ENCODE measurements at places on chromosomes 4 and X. TPM values are rescaled to one million over a fixed set of nuclear protein-coding genes. Genes with fewer than 3 reads are reported as not detected.

The EVC gene
- 16.4 TPM for polyA plus RNA-seq

The FAM13A gene
- polyA plus RNA-seq: 16.7 TPM

The TMPRSS11B gene
- not detected for polyA plus RNA-seq

The NEXMIF gene
- 0.73 TPM for polyA plus RNA-seq

The CFP gene
- 1.6 TPM for polyA plus RNA-seq

The MMRN1 gene
- polyA plus RNA-seq: 30.8 TPM

DNA sequence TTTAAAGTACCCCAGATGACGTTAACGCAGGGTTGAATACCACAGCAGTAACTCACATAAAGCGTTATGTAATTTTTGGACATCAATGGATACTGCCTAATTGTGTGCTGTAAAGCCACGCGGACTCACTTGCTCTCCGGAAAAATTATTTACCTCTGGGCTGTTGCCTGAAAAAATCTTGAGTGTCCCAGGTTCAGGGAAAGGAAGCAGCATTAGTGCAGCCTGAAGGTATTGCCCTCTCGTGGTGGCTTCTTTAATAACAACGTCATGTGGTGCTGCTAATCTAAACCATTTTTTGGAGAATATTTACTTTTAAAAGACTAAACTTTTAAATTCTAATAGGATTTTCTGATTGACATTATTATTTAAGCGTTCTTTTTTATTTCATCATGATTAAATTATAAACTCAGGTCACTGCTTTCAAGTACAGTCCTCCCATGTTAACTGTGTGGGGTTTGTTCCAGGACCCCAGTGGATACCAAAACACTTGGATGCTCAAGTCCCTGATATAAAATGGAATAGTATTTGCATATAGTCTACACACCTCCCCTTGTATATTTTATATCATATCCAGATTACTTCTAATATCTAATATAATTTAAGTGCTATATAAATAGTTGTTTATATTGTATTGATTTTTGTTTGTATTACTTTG is 384.8 kb downstream of the FAM133A start:
- no peak for DNase-seq
- no peak overlapping the region for H3K27ac ChIP-seq
- H3K4me1 ChIP-seq: no peaks in the 10 kb centered on the region
- H3K27me3 ChIP-seq: no peaks in the 10 kb centered on the region
- H3K4me3 ChIP-seq: no peak overlapping the region
- no peaks in the 10 kb centered on the region for H3K36me3 ChIP-seq

DNA sequence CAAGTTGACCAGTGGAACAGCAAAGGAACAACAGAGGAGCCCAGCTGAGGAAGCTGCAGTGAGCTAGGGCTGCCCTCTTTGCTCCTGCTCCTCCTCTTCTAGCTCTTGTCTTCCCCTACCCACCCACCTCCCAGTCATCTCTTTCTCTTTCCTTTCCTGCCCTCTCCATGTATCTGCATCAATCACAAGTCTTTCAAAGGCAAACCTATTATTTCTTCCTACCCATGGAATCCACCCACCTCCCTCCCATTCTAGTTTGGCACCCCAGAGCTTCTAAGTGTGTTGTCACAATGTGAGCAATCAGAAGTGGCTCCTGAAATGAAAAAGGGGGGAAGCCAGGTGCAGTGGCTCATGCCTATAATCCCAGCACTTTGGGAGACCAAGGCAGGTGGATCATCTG is 69.3 kb downstream of the TSC22D3 start:
- H3K4me3 ChIP-seq: no peak overlapping the region
- no peaks in the 10 kb centered on the region for H3K27me3 ChIP-seq
- no peaks in the 10 kb centered on the region for H3K36me3 ChIP-seq
- H3K4me1 ChIP-seq: peaks cover 2% of the 10 kb centered on the region
- H3K27ac ChIP-seq: no peak overlapping the region

DNA sequence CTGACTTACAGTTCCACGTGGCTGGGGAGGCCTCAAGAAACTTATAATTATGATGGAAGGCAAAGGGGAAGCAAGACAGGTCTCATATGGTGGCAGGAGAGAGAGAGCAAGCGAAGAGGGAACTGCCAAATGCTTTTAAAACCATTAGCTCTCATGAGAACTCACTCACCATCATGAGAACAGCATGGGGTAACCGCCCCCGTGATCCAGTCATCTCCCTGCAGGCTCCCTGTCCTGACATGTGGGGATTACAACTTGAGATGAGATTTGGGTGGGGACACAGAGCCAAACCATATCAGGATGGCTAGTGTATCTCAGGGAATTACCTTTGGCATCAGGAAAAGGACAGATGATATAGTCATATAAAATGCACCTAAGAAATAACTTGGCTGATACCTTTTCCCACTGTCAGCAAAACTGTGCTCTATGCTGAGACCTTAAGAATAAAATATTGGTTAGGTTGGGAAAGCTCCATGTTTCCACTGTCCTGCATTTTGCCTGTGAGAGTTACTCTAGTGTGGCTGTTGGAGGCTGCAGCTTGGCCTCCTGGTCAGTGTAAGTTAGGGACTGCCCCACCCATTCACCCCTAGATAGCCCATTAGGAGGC is 110.3 kb downstream of the UCHL1 start:
- no peak overlapping the region for H3K27ac ChIP-seq
- no peak for DNase-seq
- H3K4me3 ChIP-seq: no peak overlapping the region
- H3K4me1 ChIP-seq: no peaks in the 10 kb centered on the region
- no peaks in the 10 kb centered on the region for H3K36me3 ChIP-seq

GRCh38 chrX:13000301-13000811 is 25.4 kb downstream of the TMSB4X start:
- no peaks in the 10 kb centered on the region for H3K27me3 ChIP-seq
- H3K4me3 ChIP-seq: no peak overlapping the region
- H3K27ac ChIP-seq: no peak overlapping the region
- H3K36me3 ChIP-seq: no peaks in the 10 kb centered on the region
- peaks cover 3% of the 10 kb centered on the region for H3K4me1 ChIP-seq

- H3K27me3 ChIP-seq: no peaks in the 10 kb centered on the region
- peak; percentile 63 for DNase-seq
- H3K36me3 ChIP-seq: no peaks in the 10 kb centered on the region
- H3K27ac ChIP-seq: no peak within 1 kb of the TSS
- no peaks in the 10 kb centered on the region for H3K4me1 ChIP-seq
- H3K4me3 ChIP-seq: peak within 1 kb of the TSS; percentile 33
Measured at GRCh38 chrX:103063918-103064434, at the start of gene BEX1. TSS of gene BEX1 (minus strand) at chrX:103064171. CDS start at chrX:103063274, 897 bp downstream.

DNA sequence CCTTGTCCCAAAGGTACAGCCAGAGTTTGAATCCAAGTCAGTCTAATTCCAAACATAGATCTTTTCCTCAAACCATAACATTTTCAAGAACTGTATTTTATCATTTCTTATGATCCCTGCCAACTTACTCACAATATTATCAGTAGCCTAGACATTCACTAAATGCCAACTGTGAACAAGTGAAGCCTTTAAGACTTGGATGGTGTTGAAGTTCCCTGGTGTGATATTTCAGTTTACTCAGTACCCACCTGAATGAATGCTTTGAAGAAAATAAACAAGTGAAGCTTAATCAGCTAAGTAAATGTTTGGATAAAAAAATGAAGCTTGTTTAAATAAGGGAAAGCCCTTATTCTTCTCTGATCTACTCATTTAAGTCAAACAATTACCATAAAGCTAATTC is 1028.3 kb downstream of the DMD start:
- H3K36me3 ChIP-seq: no peaks in the 10 kb centered on the region
- no peak overlapping the region for H3K4me3 ChIP-seq
- H3K27ac ChIP-seq: no peak overlapping the region
- H3K4me1 ChIP-seq: no peaks in the 10 kb centered on the region
- H3K27me3 ChIP-seq: no peaks in the 10 kb centered on the region
- no peak for DNase-seq

GRCh38 chr4:8744083-8744805 is 127.4 kb downstream of the HMX1 start:
- no peak overlapping the region for H3K4me3 ChIP-seq
- peak; percentile 3 for DNase-seq
- no peaks in the 10 kb centered on the region for H3K4me1 ChIP-seq
- H3K27me3 ChIP-seq: no peaks in the 10 kb centered on the region
- no peak overlapping the region for H3K27ac ChIP-seq

DNA sequence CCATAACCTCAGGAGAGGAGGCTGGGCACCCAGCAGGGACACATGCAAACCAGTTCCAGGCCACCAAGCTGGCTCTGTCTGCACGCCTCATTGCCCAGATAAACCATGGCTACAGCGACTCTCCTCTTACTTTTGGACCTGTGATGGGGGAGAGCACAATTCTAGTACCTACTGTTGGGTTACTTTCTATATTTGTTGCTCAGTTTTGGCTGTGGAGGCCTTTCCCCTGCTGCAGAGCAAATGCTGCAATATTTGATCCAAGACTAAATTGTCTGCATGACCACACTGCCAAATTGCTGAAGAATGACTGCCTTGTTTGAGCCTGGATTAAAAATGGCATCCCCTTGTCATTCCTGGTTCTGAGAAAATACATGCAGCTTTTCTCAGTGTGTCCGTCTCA is 253.5 kb downstream of the ARHGAP10 start:
- H3K36me3 ChIP-seq: no peaks in the 10 kb centered on the region
- no peaks in the 10 kb centered on the region for H3K27me3 ChIP-seq
- no peak for DNase-seq
- no peak overlapping the region for H3K4me3 ChIP-seq
- H3K27ac ChIP-seq: no peak overlapping the region
- H3K4me1 ChIP-seq: peaks cover 2% of the 10 kb centered on the region

GRCh38 chrX:31449081-31449480 is 377.2 kb upstream of the FTHL17 start:
- H3K27me3 ChIP-seq: no peaks in the 10 kb centered on the region
- H3K4me1 ChIP-seq: peaks cover 1% of the 10 kb centered on the region
- DNase-seq: no peak
- no peaks in the 10 kb centered on the region for H3K36me3 ChIP-seq
- no peak overlapping the region for H3K4me3 ChIP-seq

DNA sequence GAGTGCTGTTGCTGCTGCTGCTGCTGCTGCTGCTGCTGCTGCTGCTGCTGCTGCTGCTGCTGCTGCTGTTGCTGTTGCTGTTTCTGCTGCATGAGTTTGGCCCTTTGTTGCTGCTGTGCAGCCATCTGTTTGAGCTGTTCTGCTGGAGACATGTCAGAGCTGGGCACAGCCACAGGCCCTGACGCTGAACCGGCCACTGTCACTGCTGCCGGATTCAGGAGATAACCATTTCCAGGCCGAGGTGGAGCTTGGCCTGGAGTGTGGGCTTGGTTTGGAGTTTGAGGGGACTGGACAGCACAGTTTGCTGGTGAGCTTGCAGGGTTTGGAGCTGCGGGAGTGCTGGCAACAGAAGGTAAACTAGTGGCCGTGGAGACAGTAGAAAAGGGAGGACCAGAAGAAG is 224.3 kb downstream of the MGST2 start:
- H3K4me1 ChIP-seq: peaks cover 3% of the 10 kb centered on the region
- H3K27me3 ChIP-seq: no peaks in the 10 kb centered on the region
- H3K4me3 ChIP-seq: no peak overlapping the region
- no peak overlapping the region for H3K27ac ChIP-seq
- H3K36me3 ChIP-seq: no peaks in the 10 kb centered on the region
- DNase-seq: no peak

GRCh38 chr4:6524436-6524835 is 50.6 kb upstream of the MAN2B2 start:
- H3K27me3 ChIP-seq: no peaks in the 10 kb centered on the region
- H3K27ac ChIP-seq: no peak overlapping the region
- H3K36me3 ChIP-seq: no peaks in the 10 kb centered on the region
- no peak for DNase-seq
- no peak overlapping the region for H3K4me3 ChIP-seq

- DNase-seq: peak; percentile 19
- H3K27ac ChIP-seq: no peak overlapping the region
- H3K27me3 ChIP-seq: no peaks in the 10 kb centered on the region
- no peaks in the 10 kb centered on the region for H3K36me3 ChIP-seq
Measured at GRCh38 chr4:154329939-154330338, 161.7 kb downstream of the DCHS2 start.

DNA sequence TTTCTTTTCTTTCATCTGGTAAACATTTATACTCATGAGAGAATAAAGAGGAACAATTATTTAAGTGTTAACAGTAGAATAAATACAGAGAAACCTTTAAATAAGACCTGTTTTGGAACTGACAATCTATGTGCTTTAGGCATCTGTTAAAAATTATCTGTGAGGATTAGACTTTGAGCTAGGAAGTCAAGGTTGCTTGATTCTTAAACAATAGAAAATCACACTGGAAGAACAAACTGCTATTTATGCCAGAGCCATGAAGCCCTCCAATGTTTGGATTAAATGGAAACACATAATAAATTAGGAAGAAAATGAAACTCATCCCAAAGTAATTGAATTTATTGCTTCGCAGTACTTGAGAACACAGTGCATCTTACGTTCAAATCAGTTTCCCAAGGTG is 207.2 kb upstream of the NPY2R start:
- no peak overlapping the region for H3K27ac ChIP-seq
- no peaks in the 10 kb centered on the region for H3K27me3 ChIP-seq
- DNase-seq: no peak
- H3K36me3 ChIP-seq: no peaks in the 10 kb centered on the region

GRCh38 chr4:143743591-143743990 is 43.1 kb upstream of the FREM3 start:
- peaks cover 3% of the 10 kb centered on the region for H3K27me3 ChIP-seq
- no peaks in the 10 kb centered on the region for H3K36me3 ChIP-seq
- H3K4me3 ChIP-seq: no peak overlapping the region
- no peak overlapping the region for H3K27ac ChIP-seq

DNA sequence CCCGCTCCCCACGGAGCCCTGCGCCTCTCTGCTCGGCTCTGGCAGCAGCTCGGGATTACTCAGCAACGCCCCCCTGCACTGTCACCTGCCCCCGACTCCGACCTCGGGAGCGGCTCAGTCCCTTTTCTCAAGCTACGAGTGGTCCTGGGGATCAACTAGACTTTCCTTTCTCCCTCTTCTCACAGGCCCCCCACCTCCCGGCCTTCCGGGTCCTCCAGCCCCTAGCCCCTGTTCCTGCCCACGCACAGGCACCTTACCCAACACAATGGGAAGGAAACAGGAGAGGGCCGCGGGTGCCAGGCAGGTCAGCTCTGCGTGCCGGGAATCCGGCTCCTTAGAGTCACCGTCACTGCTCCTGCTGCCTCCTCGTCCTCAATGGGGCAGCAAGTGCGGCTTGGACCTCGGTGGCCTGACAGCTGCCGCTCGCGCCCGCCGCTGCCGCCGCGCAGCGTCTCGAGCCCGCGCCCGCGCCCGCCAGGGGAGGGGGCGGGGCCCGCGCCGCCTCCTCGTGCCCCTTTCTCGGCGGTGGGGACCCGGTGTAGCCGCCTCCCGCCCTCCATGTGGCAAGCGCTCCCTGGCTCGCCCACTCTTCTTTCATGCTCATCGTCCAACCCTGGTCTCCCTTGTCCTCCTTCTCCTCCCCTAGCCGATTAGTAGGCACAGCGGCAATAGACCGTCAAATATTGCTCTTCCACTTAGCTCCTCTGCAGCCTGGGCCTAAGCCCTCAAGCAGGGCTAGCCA is at the start of gene RAB9B:
Gene RAB9B, minus strand, starts transcription at position 455 of the 742 bp plus-strand sequence. CDS start 6,473 bp downstream, outside the sequence.
- H3K4me3 ChIP-seq: peak within 1 kb of the TSS; percentile 47
- H3K4me1 ChIP-seq: no peaks in the 10 kb centered on the region
- H3K27me3 ChIP-seq: no peaks in the 10 kb centered on the region
- H3K36me3 ChIP-seq: no peaks in the 10 kb centered on the region
- H3K27ac ChIP-seq: peak within 1 kb of the TSS; percentile 85

DNA sequence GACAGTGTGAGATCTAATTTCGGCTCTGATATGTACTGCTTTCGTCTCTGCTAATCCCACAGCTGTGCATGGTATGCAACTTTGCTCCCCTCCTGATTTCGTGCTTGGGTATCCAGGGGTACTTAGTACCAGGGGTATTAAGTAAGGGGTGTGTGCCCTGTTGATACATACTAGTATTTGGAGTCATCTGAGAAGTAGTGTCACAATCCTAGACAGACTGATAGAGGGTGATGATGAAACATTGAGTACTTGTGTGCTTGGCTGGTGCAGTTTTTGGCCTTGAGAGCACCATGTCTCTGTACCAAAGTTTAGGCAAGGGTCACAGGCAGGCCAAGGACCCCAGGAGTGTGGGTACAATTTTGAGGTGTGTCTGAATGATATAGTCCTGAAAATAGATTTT is 10.9 kb downstream of the GPAT3 start:
- no peak for DNase-seq
- H3K4me1 ChIP-seq: no peaks in the 10 kb centered on the region
- no peaks in the 10 kb centered on the region for H3K36me3 ChIP-seq
- no peak overlapping the region for H3K27ac ChIP-seq
